ENCODE measurements at places on chromosomes 6 and 20. TPM values are rescaled to one million over a fixed set of nuclear protein-coding genes. Genes with fewer than 3 reads are reported as not detected.
A peak's percentile ranks its signal among the peaks of the same experiment; 100 is the strongest.

Gene LIN28B
- 9.8 TPM for total RNA-seq

- H3K27me3 ChIP-seq: no peaks in the 10 kb centered on the region
- peak overlapping the region; percentile 26 for H3K27ac ChIP-seq
- peaks cover 9% of the 10 kb centered on the region for H3K4me1 ChIP-seq
- peak; percentile 76 for DNase-seq
- no peak overlapping the region for H3K4me3 ChIP-seq
Observed at GRCh38 chr6:136037876-136038460, 186.5 kb downstream of the PDE7B start.

- no peak overlapping the region for H3K4me3 ChIP-seq
- H3K36me3 ChIP-seq: no peaks in the 10 kb centered on the region
- H3K27ac ChIP-seq: no peak overlapping the region
- DNase-seq: no peak
Observed at GRCh38 chr6:3861424-3861823, 12.3 kb downstream of the FAM50B start.

DNA sequence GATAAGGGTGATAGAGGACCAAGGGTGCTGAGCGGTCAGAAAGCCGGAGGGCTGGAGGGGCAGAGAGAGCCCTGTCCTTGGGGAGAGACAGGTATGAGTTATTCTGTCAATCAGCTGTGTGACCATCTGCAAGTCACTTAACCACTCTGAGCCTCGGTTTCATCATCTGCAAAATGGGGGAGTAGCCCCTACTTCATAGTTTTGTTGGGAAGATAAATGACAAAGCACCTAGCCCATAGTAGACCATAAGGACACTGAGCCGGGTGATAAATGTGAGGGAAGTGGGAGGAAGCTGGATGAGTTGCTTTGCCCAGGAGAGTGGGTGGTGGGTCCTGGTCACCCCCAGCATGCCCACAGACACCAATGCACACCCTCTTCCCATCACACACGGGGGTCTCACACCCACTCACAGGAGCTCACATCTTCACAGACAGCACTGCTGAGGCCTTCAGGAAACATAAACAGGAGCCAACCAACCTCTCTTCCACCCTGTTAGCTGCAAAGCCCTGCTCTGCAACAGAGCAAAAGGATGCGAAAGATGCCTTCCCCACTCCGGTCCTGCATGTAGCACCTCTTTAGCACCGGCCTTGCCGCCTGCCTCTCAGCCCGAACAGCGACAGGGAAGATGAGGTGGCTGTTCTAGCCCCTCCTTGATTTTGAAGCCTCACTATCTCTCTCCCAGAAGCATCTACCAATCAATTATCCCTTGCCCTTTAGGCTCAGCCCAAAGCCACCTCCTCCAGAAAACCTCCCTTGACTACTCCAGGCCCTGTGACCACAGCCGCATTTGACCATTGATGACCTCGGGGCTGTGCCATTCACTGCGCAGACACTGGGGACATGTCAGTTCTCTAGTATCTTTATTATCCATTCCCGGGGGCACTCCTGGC is 18.9 kb downstream of the SPDEF start:
- no peaks in the 10 kb centered on the region for H3K27me3 ChIP-seq
- H3K27ac ChIP-seq: no peak overlapping the region
- H3K36me3 ChIP-seq: no peaks in the 10 kb centered on the region

DNA sequence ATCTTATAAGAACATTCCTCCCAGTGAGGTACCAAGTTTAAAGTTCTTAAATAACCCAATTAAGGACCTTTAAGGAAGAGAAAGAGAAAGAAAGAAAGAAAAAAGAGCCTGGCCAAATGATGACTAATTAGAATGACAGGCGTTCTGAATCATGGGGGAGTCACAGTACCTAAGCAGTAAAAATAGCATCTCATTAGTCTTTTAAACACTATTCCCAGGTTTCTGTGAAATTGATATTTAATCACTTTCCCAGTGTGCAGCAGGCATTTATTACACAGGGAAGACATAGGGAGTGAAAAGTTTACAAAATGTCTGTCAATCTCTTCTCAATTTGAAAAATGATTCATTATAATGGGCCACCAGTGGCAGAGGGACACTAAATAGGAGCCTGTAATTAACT is 251.4 kb upstream of the MANEA start:
- no peak overlapping the region for H3K4me3 ChIP-seq
- no peaks in the 10 kb centered on the region for H3K4me1 ChIP-seq
- DNase-seq: no peak
- no peaks in the 10 kb centered on the region for H3K27me3 ChIP-seq
